ENCODE measurements at places on chromosomes 3 and 15.

GRCh38 chr15:31081056-31081455 is 20.5 kb downstream of the TRPM1 start:
- DNase-seq = no peak

DNA sequence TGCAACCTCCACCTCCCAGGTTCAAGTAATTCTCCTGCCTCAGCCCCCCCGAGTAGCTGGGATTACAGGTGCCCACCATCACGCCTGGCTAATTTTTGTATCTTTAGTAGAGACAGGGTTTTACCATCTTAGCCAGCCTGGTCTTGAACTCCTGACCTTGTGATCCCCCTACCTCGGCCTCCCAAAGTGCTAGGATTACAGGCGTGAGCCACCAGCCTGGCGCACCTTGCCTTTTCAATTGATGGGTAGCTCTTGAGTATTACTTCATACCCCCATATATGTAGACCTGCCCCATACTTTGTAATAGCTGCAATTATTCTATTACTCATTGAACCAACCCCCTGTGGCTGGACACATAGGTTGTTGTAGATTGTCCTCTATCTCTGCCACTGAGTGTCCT is 101.3 kb downstream of the LRRK1 start:
- no peak for DNase-seq

GRCh38 chr15:58403581-58403980 is 28.2 kb upstream of the LIPC start:
- DNase-seq = no peak

DNA sequence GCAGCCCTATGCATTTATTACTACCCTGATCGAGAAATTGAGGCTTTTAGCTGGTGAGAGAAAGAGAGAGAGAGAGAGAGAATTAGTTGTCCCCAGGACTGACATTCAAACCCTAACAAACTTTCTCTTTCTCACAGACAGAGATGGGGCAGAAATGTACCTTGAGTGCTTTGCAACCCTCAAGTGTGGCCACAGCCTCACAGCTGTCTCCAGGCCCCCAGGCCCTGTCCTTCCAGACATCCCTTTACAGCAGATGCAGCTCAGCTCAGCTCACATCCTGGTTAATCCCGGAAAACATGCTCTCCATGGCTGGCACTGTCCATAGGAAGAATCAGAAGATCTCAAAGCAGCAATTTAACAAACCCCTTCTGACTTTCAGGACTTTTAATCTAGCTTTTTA is 67.6 kb downstream of the DCLK3 start:
- DNase-seq = no peak

DNA sequence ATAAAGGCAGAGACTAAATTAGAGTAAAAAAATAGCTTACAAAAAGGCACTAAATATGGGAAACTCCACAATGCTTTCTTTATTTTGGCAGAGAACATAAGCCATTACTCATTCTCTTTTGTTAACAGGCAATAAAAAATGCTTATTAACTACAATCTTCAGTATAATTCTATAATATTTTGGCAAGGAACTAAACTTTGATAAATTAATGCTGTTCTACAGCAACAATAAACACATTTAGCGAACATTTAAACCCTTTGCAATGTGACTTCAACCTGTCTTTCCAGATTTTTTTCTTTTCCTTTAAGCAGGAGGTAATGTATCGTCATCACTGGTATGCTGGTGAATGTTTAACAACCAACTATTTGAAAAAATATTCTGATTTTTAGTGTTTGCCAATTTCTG is 42.2 kb upstream of the POU1F1 start:
- DNase-seq = no peak

- DNase-seq = no peak
Observed at GRCh38 chr15:38689522-38689921, 124.9 kb upstream of the RASGRP1 start.

GRCh38 chr3:67083277-67083676 is 85.2 kb downstream of the KBTBD8 start:
- no peak for DNase-seq

DNA sequence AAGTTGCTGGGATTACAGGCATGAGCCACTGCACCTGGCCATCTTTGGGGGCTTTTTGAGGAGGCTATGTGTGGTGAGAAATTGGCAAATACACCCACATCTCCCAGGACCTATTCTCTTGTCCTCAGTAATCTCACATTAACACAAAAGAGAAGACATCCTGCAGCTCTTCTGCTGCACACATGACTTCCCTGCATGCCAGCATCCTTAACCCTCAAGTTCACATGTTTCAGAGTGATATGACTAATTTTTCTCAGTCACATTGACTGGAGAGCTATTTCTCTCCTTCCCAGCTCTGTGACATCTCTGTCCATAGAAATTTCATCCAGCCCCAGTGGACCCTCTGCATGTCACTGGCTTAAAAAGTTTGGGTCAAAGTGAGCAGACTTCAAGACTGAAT is 1.9 kb upstream of the SKIC8 start:
- no peak for DNase-seq

GRCh38 chr15:76060118-76060989 is 569 bp downstream of the TMEM266 start:
- no peak for DNase-seq

GRCh38 chr3:71831599-71831998 is 46.7 kb upstream of the PROK2 start:
- no peak for DNase-seq

DNA sequence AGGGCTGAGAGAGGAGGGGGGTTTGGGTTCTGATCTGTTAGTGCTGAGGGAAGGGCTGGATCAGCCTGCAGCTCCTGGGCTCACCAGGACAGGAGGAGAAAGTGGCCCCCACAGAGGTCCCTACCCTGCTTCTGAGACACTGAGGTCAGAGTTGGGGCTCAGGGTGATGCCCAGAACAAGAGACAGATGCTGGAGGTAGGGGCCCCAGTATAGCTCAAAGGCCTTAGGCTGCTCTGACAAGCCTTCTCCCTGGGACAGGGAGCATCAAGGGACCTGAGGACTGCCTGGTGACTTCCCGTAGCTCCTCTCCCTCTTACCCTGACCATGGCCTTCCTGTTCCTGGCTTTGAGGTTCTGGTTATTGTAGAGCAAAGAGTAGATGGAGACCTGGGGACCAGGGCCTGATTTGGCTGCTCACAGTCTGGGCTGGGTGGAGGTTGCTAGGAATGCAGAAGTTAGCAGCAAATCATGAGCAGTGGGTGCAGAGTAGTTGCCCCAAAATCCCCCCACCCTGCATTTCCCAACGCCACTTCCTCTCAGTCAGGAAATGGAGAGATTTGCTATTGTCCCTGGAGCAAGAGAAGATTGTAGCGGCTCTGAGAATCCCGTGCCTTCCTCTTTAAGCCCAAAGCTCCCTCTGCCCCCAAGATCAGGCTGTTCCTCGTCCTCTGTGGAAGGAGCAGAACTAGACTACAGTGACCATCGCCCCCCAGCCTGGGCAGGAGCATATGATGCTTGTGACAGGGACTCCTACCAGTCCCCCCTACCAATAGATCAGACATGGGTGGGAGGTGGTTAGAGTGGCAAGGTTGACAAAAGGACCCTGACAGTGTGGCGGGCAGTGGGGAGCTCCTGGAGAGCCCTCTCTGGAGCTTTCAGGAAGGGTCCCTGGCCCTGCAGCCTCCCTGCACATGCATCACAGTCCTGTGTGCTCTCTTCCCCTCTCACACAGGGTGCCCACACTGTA is 47.4 kb upstream of the SEC22A start:
- no peak for DNase-seq

DNA sequence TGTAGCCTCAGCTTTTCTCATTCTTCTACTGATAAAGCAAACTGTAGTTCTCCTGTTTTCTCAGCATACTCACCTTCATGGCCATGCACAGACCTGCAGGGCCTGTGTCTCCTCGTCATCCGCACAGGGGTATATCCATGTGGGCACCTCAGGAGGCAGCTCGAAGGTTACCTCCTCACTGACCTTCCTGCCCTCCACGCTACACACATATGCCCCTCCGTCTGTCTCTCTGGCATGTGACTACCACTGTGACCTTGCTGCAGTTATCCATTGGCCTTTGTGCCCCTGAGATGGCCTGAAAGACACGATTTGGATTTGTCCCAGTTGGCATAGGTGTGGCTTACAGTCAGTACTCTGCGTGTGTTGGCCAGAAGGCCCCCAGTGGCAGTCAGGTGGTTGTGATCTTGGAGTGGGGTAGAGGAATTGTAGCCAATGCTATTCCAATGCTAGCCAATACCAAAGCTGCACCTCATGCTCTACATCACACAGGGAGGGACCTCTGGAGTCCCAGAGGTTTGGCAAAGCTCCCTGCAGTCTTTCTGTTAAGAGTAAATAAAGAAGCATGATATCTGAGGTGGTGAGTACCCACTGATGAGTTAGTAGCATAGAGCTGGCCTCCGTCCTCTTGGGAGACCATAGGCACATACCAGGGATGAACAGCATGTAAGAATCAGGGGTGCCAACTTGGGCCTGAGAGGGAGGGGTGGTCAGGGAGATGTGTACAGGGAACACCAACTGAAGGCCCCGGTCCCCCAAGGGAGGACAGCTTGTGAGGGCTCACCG is 143.4 kb downstream of the EEFSEC start:
- no peak for DNase-seq

DNA sequence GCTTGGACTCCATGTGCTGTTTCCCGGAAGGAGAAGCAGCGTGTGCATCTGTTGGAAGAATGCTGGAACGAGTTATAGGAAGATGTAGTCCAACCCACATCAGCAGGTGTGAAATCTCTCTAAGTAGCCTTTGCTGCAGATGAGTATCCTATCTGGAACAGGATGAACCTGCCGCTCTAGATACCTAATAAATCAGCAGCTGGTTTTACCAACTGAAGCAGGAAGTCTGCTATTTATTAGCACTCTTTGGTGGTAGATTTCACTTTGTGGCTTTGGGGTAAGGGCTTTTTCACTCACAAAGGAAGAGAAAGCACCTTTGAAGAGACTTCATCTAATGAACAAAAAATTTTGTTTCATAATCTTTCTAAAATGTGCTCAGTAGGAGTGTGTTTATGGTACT is 66.4 kb downstream of the DCUN1D1 start:
- no peak for DNase-seq

- peak; percentile 78 for DNase-seq
Observed at GRCh38 chr15:25849157-25849921, 13.8 kb downstream of the ATP10A start.

DNA sequence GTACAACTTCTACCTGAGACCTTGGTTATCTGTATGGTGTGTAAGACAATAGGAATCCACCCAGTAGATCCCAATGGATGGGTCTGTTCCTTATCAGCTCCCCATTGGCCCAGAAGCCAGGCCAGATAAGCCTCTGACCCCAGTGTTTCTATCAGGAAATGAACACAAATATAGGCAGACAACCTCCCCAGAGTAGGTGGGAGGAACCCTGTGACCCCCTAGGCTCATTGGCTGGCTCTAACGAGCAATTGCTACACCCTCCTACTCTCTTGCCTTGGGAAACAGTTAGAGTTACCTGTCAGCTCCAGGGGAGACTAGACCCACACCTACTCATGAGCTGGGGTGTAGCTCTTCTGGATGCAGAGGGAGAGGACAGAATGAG is 299.9 kb downstream of the UACA start:
- DNase-seq = no peak

GRCh38 chr3:78253860-78254259 is 1214.0 kb downstream of the ROBO2 start:
- DNase-seq = no peak

DNA sequence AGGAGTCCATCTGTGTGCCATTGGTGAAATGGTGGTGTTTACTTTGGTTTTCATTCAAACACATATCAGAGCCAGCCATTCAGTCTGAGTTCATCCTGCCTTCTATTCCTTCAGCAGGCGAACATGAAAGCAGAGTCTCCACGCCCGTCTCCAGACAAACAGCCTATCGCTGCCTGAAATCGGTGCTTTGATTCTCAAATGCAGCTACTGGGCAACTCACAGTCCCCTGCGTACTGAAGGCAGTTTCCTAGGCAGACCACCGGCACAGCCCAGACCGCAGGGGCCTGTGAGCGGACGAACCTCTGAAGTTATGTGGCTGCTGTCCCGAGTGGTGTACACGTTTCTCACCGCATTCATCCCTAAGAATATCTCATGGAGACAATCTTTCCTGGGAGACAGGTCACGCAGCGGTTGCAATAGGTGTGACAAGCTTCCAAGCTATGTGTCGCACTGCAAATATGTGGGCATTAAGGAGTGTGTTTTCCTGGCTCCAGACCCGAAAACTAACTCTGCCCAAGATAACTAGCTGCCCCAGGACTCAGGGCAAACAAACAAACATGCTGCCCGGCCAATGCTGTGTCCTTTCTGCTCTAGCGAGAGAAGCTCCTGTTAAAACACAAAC is 16.9 kb upstream of the RYR3 start:
- peak; percentile 28 for DNase-seq

- DNase-seq = no peak
Observed at GRCh38 chr3:46921871-46922271, 44.4 kb downstream of the PTH1R start.

GRCh38 chr15:72790302-72790910 is 6.8 kb upstream of the ADPGK start:
- no peak for DNase-seq

GRCh38 chr3:46124216-46125177 is 83.6 kb downstream of the CCR1 start:
- no peak for DNase-seq

DNA sequence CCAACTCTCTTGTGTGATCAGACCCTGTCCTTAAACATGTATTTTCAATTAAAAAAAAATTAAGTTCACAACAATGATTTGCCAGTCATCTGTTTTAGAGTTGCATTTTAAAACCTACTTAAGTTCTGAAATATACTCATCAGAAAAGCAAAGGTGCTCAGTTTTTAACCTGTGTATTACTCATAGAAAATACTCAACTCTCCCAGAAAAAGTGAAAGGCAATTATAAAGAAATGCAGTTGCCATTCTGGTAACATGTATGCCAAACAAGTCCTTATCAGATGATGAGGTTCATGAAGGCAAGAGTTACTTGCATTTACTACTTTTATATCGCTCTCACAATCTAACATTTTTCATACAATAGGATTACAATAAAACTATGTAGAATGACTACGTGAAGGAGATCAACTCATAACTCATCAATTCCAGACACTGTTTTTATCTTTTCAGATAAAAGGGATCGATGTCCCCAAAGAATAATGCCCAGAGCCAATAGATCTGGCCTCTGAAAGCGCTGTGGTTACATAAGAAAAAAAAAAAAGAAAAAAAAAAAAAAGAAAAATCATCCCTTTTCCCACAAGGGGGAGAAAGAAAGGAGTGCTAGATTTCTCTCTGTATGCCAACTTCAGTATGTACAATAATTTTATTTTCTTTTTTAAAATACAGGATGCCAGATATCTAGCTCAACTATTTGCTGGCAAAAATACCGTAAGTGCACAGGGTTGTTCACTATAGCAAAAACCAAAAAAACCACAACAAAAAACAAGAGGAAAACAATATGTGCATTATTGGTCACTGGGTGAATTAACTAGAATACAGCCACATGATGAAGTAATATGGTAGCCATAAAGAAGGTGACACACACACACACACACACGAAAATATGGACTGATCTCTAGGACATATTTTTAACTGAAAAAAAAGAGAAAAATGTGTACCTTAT is 137.4 kb downstream of the NR1I2 start:
- DNase-seq = no peak

- DNase-seq = no peak
Observed at GRCh38 chr3:184884359-184885017, 72.5 kb downstream of the VPS8 start.

All from AG20443 (cell line).